ENCODE measurements at places on chromosomes 2 and 18.

DNA sequence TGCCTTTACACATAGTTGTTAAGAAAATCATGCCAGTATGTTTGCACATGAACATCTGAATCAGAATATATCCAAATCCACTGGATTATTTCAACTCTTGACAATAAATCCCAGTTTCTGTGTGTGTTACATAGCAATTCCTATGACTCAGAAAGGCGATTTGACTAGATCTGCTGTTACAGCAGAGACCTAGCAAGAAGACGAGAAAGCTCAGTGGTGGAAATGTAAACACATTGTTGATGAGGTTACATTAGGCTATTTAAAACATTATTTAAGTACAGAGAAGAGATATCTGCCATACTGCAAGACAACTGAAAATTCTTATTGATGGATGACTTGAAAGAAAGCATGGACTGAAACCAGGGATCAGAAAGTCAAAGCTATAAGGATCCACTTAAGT is 73.0 kb upstream of the SMIM21 start:
- DNase-seq, result no peak

- DNase-seq, result no peak
Observed at GRCh38 chr2:54073796-54074195, 41.6 kb upstream of the ACYP2 start.

GRCh38 chr2:190802129-190802528 is 78.5 kb upstream of the GLS start:
- no peak for DNase-seq

GRCh38 chr18:13592246-13592645 is 134.1 kb downstream of the FAM210A start:
- DNase-seq, result no peak

DNA sequence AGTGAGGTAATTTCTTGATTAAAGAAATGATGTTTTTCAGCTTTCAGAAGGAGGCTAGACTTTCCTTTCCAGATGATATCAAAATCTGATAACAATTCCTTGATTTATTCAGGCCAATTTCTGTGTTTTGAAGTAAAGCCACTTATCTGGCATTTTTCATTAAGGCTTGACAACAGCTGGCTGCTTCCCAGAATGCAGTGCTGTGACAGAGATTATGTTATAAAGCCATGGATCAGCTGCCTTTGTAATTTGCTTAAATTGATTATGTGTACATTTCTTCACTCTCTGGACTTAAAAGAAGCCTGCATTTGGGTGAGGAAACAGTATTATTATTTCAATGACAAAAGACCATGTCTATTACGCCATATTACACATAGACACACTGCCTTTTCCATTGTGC is 136.0 kb downstream of the PLCL1 start:
- DNase-seq, result no peak

DNA sequence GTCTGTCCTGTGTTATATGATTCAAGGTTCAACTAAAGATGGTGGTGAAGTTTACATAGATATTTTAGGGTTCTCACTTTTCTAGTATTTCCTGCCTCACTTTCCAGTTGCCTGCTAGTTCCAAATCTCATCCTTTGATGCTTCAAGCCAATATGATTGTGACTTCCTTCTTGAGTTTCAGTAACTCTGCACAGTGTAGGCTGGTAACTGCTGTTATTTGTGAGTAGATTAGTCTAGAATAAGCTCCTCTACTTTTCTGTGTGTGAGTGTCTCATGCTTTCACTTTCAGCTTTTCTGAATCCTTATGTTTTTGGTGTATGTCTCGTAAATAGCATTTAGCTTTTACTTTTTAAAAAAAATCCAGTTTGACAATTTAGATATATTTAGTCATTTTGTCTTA is 42.6 kb downstream of the GALNT1 start:
- no peak for DNase-seq

GRCh38 chr18:25962176-25962575 is 128.2 kb downstream of the SS18 start:
- no peak for DNase-seq

DNA sequence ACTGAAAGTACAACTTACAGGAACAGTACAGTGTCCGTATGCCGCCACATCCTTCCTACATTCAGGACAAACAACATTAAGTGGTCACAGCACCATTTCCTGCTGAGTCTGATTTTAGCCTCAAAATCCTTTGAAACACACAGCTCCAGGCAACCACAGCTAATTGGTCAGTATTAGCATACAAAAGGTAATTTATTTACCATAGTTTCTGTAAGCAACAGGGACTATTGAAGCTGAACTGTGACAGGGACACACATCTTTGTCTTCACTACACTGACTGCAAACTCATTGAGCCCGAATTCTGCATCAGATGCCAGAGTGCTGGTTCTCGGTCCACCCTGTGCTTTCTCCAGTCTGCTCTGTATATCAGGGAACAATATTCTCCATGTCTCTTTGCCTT is 151.8 kb downstream of the ST6GAL2 start:
- no peak for DNase-seq

GRCh38 chr2:137715731-137716191 is 248.5 kb upstream of the HNMT start:
- no peak for DNase-seq

DNA sequence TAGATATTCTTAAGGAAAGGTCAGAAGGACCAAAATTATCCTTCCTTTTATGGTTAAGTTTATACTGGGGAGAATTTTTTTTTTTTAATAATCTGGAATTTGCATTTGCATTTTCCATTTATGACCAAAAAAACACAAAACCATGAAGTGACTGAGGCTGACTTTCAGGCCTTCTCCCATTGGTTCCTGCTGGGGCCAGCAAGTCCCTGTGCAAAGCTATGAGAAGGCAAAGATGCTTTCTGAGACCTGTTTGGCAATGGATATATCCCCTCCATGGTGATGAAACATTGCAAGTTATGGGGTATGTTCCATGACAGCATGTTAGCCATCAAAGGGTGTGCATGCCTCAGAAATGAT is 60.8 kb downstream of the KIAA2012 start:
- DNase-seq, result no peak
